Activated T-cell treated with anti-CD3 and anti-CD28 coated beads, Interleukin-2, amount 50 U/mL, for 72 hours (primary cell): ENCODE measurements at places on chromosomes 6 and 20. TPM values are rescaled to one million over a fixed set of nuclear protein-coding genes. Genes with fewer than 3 reads are reported as not detected.

Gene SLC32A1
- total RNA-seq: 0.12 TPM

GRCh38 chr6:151412909-151413308, 21.6 kb upstream of the ZBTB2 start:
- DNase-seq: no peak

DNA sequence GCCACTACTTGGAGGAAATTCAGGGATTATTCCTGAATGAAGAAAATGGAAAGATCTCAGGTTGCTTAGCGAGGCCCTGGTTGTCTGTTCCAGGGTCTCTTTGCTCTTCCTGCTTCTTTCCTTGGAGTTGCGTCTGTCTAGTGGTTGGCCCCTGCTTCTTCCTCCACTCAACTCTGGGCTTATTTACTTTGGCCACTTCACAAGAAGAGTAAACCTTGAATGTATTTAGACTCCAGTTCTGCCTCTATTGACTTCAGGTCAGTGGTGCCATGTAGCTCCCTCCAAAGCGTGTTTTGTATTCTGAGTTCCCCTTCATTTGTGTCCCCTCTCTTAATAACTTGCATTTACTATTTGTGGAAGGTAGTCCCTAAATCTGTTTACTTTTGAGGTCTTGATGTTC, 456.5 kb downstream of the UTRN start:
- DNase-seq: no peak

- DNase-seq: peak; percentile 57
Measured at GRCh38 chr6:127907960-127908640, 7.2 kb upstream of the THEMIS start.

- peak; percentile 55 for DNase-seq
Measured at GRCh38 chr20:3980260-3981131, 34.9 kb downstream of the RNF24 start.

Gene FAM209B
- 1.7 TPM for total RNA-seq

DNA sequence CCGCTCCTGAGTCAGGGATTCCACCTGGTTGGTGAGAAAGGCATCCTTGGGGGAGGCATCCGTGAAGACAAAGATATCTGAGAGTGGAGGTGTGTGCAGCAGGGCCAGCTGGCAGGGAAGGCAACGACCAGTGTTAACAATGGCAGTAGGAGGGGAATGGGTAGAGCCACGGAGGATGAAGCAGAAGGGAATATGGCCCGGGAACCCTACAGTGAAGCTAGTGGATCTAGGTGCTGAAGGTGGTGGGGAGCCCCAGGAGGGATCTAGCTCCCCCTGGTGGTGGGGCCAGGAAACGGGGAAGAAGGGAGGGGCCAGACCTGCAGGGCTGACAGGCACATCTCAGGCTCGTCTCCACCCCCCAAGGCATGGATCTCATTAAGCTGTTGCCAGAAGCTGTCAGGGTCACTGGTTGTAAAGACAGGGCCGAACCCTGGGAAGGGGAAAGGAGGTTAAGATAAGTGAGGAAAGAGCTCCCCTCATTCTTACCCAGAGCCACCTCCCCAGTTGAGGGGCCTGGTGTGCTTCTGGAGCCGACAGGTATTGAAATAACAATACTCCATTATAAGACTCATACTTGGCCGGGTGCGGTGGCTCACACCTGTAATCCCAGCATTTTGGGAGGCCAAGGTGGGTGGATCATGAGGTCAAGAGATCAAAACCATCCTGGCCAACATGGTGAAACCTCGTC, 7.3 kb downstream of the VWA7 start:
- DNase-seq: peak; percentile 90

DNA sequence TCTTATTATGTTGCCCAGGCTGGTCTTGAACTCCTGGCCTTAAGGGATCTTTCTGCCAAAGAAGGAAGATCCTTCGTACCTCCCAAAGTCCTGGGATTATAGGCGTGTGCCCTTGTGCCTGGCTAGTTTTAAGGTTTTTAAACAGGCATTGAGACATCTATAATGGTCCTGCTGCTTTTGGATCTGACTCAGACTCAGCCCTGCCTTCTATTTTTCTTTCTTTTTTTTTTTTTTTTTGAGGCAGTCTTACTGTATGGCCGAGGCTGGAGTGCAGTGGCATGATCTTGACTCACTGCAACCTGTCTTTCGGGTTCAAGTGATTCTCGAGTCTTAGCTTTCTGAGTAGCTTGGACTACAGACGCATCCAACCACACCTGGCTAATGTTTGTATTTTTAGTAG, 73.7 kb downstream of the PHF20 start:
- DNase-seq: no peak

Gene E2F1
- total RNA-seq: 64.5 TPM

DNA sequence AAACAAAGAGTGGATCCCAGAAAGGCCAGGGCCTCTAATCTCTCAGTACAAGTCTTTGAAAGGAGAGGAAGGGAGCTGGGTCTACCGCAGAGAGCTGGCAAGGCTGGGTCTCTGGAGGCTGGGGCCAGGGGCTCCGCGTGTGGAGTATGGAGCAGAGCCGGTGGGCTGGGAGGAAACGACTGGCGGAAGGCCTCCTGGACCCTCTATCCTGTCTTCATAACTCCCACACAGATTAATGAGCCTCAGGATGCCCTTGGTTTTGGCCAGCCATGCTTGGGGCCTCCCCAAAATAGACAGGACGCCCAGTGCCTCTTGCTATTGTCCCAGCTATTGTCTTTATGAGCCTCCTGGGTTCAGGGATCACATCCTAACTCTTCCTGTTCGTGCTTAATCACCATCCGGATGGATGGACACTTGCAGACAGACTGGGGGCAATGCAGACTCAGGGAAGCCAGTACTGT, 306.4 kb downstream of the DHX35 start:
- DNase-seq: no peak

DNA sequence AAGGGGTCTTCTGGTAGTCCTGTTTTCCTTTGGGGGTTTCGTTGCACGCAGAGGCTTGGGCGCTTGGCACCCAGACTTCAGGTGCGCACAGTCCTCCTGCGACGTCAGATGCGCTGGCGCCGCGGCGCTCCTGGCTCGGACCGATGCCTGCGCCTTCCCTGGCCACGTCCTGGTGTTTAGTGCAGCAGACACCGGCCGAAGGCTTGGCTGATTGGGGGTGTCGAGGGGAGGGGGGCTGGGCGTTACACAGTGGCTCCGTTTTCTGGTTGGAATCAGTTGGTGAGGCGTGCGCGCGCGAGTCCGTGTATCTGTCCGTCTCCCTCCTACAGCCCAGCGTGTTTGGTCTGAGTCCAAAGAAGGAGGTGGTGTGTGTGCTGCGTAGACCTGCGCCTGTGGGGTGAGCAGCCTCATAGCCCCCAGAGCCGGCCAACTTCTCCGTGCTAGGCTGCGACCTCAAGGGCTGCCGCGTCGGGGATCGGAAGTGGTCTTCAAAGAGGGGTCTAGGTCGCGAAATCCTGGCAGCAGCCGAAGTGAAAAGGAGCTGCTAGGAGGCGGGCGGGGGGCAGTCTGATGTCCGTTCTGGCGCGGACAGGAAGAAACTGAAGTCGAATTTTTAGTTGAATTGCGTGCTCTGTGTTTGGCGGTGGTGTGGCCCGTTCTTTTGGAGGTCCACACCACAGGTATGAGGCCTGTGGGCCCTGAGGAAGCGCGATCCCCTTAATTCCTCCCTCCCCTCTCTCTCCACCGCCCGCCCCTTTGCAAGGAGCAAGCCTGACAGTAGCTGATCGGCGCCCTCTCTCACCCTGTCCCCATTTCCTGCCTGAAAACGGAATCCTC, 1.5 kb downstream of the SYNDIG1 start:
- no peak for DNase-seq

DNA sequence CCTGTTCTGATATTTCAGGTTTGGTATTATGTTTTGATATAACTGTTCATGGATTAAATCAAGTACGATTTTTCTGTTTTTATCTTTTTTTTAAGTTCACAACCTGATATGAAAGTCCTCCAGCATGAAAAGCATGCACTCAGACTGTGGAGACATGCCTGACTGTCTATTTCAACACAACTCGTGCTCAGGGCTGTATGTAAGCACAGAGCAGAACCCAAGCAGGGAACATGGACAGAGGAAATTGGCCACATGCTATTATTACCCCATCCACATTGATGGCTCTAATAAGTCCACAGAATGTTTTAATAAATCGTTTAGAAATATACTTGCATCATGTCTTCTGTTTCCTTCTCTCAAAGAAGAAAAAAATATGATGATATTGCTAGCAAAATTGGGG, 730.4 kb downstream of the C6orf118 start:
- DNase-seq: no peak

DNA sequence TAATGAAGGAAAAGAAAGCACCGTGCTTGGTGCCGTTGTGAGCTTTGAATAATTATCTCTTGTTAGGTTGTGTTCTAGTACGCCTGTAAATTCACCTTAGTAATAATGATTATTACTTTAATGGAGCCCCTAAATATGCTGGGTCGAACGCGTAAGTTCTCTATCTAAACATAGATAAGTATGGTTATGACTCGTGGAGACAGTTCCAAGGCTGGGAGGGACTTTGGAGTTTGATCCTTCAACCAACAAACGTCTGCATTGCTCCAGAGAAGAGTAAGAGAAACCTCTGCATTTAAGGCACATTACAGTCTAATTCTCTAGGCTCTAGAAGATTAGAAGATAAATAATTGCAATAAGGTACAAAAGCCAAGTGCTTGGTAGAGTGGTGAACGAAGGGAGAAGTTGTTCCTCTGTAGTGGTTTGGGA, 514 bp downstream of the ACOT13 start:
- no peak for DNase-seq

DNA sequence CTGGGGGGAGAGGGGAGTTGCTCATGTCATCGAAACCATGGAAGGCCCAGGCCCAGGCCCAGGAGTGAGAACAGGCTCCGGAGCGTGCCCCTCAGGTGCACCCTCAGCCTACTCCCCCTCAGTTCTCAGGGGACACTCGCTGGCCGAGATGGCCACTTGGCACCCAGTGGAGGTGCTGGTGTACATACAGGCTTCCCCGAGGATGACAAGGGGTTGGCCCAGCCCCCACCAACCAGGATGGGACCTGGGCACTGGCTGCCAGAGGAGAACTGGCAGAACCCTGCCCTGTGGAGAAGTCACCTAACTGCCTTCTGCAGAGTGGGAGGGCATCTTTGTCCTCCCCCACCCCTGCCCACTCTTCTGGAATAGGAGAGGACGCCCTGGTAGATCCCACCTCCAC, 9.5 kb downstream of the NKX2-2 start:
- no peak for DNase-seq

GRCh38 chr6:111805511-111806164, 67.6 kb downstream of the FYN start:
- DNase-seq: peak; percentile 85

DNA sequence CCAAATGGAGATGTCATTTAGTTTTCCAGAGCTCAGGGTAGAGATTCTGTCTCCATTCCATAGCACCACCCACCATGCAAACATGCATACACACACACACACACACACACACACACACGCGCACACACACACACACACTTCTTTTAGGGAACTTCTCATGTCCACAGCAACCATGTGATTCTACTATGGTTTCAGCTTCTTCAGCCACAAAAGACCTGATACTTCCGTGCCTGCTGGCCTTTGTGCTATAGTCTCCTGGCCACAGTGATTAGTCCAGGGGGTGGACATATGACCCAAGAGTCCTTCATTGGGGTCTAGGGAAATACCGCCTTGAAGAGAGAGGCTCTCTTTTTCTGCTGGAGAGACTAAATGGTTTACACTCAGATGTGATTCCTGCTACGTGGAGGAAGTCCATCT, 53.5 kb downstream of the CARMIL1 start:
- DNase-seq: no peak

DNA sequence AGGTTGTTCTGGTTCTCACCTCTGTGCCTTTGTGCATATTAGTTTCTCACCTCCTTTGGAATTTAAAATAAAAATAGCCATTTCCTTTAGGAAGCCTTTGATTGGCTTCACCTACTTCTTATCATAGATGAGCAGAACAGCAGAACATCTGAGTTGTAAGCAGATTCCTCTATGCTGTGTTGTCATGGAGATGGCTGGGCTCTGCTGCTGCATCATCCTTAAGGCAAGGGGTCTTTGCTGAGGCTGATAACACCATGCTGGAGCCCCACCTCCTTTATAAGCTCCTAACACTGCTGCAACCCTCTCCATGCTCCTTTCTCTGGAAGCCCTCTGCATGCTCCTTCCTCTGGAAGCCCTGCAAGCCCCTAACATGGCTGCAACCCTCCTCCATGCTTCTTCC, 276.5 kb upstream of the TCF21 start:
- DNase-seq: no peak

Gene TRIM15
- 0.95 TPM for total RNA-seq

Gene SPATA25
- total RNA-seq: 0.90 TPM

- no peak for DNase-seq
Measured at GRCh38 chr6:154994836-154995253, 270 bp upstream of the TIAM2 start.

DNA sequence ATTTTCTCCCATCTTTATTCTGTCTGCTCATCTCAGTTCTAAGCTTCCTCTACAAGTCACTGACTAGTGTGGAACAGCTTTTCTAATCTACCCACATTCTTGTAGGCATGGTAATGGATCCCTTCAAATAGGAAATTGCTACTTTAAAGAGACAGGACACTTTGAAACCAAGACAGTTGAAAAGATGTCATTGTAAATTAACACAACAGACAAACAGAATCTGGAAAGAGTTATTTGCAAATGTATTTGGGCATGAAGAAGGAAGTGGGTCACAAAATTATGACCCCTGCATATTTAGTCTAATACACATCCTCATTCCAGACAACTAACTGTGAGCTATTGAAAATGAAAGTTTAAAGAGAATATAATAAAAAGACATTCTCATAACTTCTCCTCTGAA, 298.2 kb upstream of the MARCKS start:
- DNase-seq: no peak

DNA sequence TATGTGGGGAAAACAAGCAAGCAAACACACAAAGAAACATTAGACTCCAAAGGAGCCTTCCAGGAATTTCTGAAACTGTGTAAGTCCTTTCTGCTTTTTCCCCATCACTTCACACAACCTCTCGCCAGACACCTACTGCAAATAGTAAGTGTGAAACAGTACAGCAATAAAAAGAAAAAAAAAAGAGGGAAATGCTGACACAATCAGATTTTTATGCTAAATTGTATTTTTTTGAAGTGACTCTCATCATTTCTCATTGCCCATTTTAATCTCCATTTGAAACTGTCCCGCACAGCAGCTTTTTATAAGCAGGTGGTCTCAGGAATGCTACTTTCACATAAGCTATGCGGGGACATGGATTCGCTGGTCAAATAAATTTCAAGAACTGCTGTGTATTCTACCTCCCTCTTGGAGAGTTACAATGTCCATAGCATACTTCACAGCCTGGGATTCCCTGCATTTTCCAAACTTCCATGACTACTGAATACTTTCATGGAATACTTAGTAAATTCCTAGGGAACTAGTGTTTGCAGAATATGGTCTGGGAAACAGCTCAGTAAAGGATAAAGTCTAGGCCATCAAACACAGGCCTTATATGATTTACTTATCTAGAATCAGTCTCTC, 139.9 kb upstream of the TSHZ2 start:
- DNase-seq: no peak

GRCh38 chr6:128007658-128008057, 106.8 kb upstream of the THEMIS start:
- DNase-seq: no peak

Gene LINC00237
- 0.49 TPM for total RNA-seq

Gene SNAP25
- total RNA-seq: 6.9 TPM
